ENCODE measurements at places on chromosomes 2 and 18. TPM values are rescaled to one million over a fixed set of nuclear protein-coding genes. Genes with fewer than 3 reads are reported as not detected.

CTDP1 gene
- 21.0 TPM for total RNA-seq

DNA sequence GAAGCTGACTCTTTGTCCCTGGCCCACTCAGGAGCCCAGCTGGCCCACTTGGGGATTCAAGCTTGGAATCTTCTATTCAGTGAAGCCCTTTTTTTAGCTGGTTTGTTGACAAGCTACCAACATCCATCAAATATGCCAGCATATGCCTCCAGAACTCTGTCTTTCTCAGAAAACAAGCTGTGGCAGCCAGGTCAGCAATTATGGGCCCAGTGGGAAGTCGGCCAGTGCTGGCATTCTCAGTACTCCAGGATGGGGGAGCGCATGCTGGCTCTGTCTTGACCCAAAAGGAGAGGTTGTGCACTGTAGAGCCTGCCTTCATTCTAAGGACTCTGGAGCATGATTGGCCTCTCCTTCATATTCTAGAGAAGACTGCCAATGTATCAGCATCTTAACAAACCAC lies 401.5 kb downstream of the CNTNAP5 start:
- DNase-seq, result no peak

DNA sequence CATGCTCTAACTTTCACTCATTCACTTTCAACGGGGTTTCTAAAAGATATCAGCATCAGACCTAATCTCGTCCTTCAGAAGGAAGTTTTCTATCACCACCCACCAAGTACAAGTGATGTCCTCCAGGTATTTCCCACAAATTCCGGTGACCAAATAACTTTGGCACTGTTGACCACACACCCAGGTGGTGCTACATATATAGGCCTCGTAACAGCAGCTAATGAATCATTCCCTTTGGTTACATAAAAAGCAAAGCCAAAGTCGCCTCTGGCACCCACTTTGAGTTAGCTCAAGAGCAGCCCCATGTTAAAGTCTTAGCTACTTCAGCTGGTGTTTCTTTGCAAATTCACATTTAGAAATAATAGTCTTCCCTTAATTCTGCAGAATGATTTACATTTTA lies 138.2 kb upstream of the OSR1 start:
- no peak for DNase-seq

DNA sequence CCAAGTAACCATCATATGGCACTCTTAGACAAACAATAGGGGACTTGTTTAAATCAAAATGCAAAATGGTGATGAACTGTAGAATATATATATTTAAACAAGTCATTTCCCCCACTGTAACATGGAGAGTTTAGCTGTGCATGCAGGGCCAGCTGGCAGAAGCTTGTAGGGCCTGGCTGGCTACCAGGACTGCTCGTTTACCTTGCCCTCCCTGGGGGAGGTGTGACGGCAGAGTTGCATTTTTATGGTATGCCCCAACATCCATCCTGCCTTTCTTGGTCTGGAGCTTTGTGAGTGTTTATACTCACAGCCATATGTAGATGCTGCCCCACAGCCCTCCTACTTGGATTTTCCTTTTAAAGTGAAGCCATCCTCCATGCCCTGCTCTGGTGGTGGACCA lies 101.7 kb upstream of the ZFP36L2 start:
- DNase-seq, result no peak
